Nephron progenitor cell (in vitro differentiated cells): ENCODE measurements at places on chromosomes 3 and 15.

GRCh38 chr15:91980502-91981267, 127.2 kb downstream of the SLCO3A1 start:
- no peaks in the 10 kb centered on the region for H3K36me3 ChIP-seq
- peaks cover 48% of the 10 kb centered on the region for H3K4me1 ChIP-seq
- no peak overlapping the region for H3K4me3 ChIP-seq
- DNase-seq: no peak
- no peak overlapping the region for H3K27ac ChIP-seq

DNA sequence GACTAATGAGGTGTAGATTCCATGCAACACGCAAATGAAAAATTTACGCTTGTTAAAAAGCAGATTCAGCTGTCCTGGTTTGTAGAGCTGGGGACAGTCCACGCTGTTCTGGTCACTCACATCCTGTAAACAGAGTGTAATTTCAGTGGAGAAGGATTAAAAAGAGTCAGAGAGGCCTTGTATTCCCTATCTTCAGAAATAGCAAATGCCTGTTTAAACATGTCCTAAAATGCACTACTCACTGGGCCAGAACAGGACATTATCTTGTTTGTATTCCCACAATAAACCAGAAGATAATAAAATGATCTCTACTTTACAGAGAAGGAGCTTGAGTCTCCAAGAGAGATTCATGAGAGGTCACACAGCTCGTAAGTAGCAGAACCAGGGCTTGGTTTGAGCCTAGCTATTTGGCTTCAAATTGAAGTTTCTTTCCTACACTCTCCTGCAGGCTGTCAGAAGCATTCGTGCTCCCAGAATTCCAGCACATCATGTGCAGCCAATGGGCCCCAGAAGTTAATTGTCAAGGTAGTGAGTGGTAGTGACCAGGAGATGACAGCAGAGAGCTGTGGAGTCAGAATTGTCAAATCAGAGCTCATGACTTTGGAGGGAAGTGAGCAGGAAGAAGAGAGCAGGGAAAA, 242.5 kb downstream of the ATP8B4 start:
- no peaks in the 10 kb centered on the region for H3K36me3 ChIP-seq
- H3K4me1 ChIP-seq: peaks cover 40% of the 10 kb centered on the region
- H3K27me3 ChIP-seq: no peaks in the 10 kb centered on the region
- peak overlapping the region; percentile 69 for H3K27ac ChIP-seq

DNA sequence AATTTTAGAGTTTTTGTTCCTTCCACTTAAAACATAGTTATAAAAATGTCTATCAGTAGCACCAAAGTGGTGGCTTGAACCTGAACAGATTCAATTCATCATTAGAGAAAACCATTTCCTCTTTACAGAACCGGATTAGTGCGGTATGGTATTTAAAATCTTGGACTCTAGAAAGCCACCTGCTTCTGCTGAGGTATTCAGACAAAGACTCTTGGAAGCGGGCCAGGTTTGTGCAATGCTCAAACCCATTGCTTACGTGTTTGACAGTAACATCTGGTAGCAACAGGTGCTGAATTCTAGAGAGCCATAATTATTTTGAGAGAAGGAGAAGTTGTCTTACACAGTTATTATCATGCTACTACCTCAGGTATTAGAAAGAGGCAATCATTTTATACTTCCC, 290.5 kb downstream of the NAALADL2 start:
- no peak for DNase-seq
- H3K4me1 ChIP-seq: peaks cover 7% of the 10 kb centered on the region
- no peaks in the 10 kb centered on the region for H3K36me3 ChIP-seq
- no peaks in the 10 kb centered on the region for H3K27me3 ChIP-seq
- H3K27ac ChIP-seq: no peak overlapping the region

GRCh38 chr3:69579306-69580041, 159.8 kb upstream of the MITF start:
- H3K36me3 ChIP-seq: no peaks in the 10 kb centered on the region
- H3K4me3 ChIP-seq: no peak overlapping the region
- peaks cover 10% of the 10 kb centered on the region for H3K27me3 ChIP-seq
- H3K27ac ChIP-seq: no peak overlapping the region
- H3K4me1 ChIP-seq: peaks cover 22% of the 10 kb centered on the region
- no peak for DNase-seq

GRCh38 chr3:197327701-197328100, 29.3 kb upstream of the DLG1 start:
- no peaks in the 10 kb centered on the region for H3K36me3 ChIP-seq
- H3K27me3 ChIP-seq: peaks cover 16% of the 10 kb centered on the region
- no peak for DNase-seq
- H3K4me1 ChIP-seq: peaks cover 25% of the 10 kb centered on the region
- no peak overlapping the region for H3K4me3 ChIP-seq
- H3K27ac ChIP-seq: no peak overlapping the region

DNA sequence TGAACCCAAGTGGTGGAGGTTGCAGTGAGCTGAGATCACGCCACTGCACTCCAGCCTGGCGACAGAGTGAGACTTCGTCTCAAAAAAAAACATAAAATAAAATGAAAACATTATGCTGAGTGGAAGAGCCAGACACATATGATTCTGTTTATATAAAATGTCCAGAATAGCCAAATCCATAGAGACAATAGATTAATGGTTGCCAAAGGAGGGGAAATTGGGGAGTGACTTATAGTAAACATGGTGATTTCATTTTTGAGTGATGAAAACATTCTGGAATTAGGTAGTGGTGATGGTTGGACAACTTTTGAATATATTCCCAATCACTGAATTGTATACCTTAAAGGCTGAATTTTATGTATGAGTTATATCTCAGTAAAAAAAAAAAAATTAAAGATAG, 172.0 kb upstream of the BFSP2 start:
- H3K27me3 ChIP-seq: peaks cover 3% of the 10 kb centered on the region
- H3K4me3 ChIP-seq: no peak overlapping the region
- H3K4me1 ChIP-seq: peaks cover 6% of the 10 kb centered on the region
- no peak for DNase-seq
- peaks cover 22% of the 10 kb centered on the region for H3K36me3 ChIP-seq

DNA sequence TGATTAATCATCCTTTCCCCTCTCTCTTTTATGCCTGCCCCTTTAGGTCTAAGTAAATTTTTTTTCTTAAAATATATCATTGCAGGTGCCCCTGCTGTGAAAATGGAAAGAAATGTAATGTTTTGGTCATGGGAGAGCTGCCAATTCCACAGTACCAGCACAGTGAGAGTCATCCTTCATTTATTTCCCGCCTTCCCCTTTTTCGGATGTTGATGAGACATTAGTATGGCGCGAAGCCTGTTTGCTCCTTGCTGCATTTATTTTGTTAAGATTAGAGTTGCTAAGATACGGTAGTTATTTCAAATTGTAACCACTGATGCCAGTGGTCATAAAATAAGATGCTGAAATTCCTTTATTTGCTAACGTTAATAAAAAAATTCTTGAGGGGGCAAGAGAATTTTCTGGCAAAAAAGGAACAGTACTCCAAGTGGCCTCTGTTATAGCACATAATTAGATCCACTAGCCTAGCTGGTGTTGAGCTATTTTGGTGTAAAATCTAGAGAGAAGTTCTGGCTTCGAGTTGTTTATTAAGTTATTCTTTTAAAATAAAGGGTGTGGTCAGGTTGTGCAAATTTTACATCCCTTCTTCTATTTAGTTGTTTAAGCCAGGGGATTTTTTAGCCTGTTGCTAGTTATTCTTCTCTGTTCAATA, 62.8 kb downstream of the MDFIC2 start:
- H3K27ac ChIP-seq: no peak overlapping the region
- no peaks in the 10 kb centered on the region for H3K36me3 ChIP-seq
- H3K4me3 ChIP-seq: no peak overlapping the region
- no peaks in the 10 kb centered on the region for H3K27me3 ChIP-seq

DNA sequence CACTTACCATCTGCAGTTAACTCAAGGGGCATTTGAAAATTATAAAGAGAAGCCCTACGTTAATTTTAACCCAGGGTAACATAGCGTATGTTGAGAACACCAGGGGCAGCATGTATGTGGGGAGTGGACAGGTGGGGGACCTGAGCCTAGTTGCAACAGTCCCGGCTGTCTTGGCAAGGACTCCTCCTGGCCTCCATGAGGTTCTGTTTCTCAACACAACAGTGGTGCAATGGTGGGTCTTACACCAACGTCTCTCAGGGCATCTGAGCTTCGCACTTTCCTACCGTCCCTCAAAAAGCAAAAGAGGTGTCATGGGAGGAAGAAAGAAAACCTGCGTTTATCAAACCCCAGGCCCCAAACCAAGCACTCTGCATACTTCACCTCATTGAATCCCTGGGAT, 50.6 kb downstream of the MGLL start:
- no peak overlapping the region for H3K27ac ChIP-seq
- no peak for DNase-seq
- H3K4me3 ChIP-seq: no peak overlapping the region
- H3K27me3 ChIP-seq: peaks cover 4% of the 10 kb centered on the region
- H3K36me3 ChIP-seq: peaks cover 8% of the 10 kb centered on the region

- peaks cover 4% of the 10 kb centered on the region for H3K27me3 ChIP-seq
- H3K36me3 ChIP-seq: peaks cover 11% of the 10 kb centered on the region
- H3K4me3 ChIP-seq: no peak overlapping the region
- H3K27ac ChIP-seq: no peak overlapping the region
Observed at GRCh38 chr15:57061696-57062095, 143.3 kb downstream of the TCF12 start.

DNA sequence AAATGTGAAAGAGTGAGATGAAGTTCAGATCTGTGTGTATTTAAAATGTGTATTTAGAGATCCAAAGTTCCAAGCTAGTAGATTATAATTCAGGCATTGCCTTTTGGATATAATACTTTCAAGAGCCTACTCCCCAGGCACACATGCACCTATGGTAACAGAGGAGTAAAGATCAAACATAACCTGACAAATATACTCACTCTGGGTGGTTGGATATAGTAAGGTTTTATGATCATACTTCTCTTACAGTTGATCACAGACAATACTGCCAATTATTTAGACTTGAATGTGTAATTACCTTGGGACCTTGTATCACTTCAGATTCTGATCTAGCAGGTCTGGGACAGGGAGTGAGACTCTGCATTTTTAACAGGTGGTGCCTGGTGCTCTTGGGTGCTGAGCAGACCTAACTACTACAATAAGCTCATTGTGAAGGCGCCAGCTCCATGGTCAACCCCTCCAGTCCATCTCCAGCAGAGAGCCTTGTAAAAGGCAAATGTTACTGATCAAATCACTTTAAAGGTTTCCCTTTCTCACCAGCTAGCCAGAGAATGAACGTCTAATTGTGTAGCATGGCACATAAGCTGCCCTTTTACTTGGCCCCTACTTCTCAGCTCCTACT, 55.5 kb downstream of the NBEAL2 start:
- no peaks in the 10 kb centered on the region for H3K4me1 ChIP-seq
- no peaks in the 10 kb centered on the region for H3K27me3 ChIP-seq
- DNase-seq: no peak
- peak overlapping the region; percentile 37 for H3K27ac ChIP-seq
- H3K4me3 ChIP-seq: no peak overlapping the region

DNA sequence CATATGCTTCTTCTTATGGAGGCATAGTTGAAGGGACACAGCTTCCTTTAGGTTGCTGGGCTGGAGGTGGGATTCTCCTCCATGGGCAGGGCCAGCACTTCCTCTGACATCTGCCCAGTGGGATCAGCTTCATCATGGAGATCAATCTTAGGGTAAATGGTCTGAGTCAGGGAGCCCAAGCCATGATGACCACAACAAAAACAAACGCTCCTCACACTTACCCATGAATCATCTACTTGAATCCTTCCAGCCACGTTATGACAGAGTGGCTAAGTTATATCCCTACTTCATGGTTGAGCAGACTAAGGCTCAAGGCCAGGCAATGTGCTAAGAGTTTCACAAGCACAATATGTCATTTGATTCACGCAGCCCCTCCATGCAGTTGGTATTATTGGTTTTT, 87.2 kb upstream of the NMNAT3 start:
- no peak for DNase-seq
- H3K4me3 ChIP-seq: no peak overlapping the region
